ENCODE measurements at places on chromosomes 1 and 21.

- no peak for DNase-seq
Measured at GRCh38 chr1:156746728-156747631, 4.5 kb downstream of the HDGF start.

DNA sequence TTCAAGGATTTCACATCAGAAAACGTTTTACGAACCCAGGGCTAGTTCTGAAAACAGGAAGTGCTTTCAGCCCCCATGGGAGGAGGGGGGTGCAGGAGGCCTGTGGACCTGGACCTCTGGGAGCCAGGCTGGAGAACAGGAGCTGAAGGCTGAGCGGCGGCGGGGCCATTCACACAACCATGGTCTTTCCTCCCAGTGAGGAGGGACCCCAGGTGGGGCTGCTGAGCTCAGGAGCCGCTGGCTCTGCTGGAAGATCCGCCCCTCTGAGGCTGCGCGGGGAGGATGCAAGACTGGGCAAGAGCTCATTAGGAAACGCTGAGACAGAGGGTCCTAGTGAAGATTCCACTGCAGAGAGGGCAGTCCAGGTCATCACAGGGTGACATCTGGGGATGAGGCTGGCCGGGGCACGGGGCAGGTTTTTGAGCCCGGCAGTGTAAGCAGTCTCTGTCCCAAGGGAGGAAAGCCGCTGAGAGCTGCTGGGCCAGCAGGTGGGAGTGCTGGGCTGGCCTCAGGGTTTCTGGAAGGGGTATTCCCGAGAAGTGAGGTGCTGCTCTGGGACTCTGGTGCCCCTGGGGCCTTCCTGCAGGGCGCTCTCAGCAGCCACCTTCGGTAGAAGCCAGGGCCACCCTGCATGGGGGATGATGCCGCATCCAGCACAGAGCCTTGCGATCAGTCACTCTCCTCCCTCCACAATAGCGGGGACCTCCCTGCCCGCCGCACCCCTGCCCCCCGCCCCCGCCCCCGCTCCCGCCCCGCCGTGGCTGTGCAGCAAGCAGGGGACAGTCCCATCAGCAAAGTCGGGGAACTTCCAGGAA lies 7.5 kb downstream of the MX2 start:
- no peak for DNase-seq

DNA sequence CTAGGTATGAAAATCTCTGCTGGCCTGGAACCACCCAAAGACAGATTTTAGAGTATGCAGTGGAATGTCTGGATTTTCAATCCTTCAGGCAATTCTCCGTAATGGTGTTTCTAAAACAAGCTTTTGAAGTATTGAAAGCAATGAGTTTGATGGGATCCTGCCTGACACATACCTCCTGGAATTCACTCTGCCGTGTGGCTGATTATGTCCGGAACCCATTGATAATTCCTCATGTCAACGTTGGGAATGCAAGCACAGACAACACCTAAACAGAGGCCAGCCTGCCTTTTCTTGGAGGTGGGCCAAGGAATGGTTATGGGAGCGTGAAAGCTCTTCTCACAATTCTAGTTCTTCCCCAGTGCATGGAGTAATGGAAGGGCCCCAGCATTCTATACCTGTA lies 168.9 kb upstream of the HMCN1 start:
- no peak for DNase-seq

DNA sequence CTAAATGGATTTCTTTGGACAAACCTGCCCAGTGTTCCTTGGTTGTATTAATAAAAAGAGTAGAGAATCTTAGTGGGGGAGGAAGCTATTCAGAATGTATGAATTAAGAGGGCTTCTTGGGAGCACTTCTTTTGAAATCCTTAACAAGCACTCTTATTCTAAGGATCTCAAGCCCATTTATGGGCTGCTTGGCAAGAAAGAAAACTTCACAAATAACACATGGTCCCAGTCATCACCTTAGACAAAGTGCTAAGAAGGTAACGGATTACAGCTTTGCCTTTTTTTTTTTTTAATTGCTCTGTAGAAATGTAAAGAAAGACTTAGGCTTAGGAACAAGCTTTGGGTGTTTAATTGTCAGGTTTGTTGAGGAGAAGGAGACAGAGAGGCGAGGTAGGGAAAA lies 76.6 kb upstream of the IPO9 start:
- no peak for DNase-seq

DNA sequence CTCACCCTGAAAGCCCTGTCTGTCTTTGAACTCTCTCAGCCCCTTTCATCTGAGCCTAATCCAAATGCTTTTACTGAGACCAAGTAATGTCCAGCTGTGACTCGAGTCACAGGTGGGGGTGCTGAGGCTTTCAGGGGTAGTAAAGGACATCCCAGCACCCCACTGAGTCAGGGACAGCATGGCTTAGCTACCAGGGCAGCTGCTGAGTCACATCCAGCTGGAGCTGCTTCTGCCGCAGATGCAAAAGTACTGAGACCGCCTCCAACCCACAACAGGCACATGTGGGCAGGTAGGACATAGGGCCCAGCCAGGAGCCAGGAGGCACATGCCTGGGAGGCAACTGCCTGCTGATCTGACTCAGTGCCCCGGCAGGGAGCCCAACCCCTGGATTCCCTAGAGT lies 6.7 kb upstream of the VSIG8 start:
- DNase-seq = no peak

Measured in activated CD4-positive, alpha-beta T cell treated with anti-CD3 and anti-CD28 coated beads for 24 hours (primary cell).